Tongue (tissue), 3 donors: ENCODE measurements at places on chromosomes 2 and 18. TPM values are rescaled to one million over a fixed set of nuclear protein-coding genes. Genes with fewer than 3 reads are reported as not detected.
A peak's percentile ranks its signal among the peaks of the same experiment; 100 is the strongest.

Gene NR4A2
- total RNA-seq, result 4.3 TPM

Gene SP9
- total RNA-seq, result 1.4 TPM

Gene RNPEPL1
- 37.4 TPM for total RNA-seq

Gene CIDEA
- total RNA-seq, result not detected

Gene CXCR1
- total RNA-seq, result 0.31 TPM

Gene MCFD2
- 55.7 TPM for total RNA-seq

Gene POU3F3
- total RNA-seq, result not detected

Gene C2orf81
- total RNA-seq, result 1.0 TPM

GRCh38 chr2:196459539-196459938 is 180.0 kb upstream of the CCDC150 start:
- no peak for DNase-seq

GRCh38 chr2:238570391-238570790 is 143.7 kb downstream of the ASB1 start:
- no peak for DNase-seq

- DNase-seq, result no peak
These were observed 89.8 kb upstream of the MYCN start for GRCh38 chr2:15850534-15850933.

DNA sequence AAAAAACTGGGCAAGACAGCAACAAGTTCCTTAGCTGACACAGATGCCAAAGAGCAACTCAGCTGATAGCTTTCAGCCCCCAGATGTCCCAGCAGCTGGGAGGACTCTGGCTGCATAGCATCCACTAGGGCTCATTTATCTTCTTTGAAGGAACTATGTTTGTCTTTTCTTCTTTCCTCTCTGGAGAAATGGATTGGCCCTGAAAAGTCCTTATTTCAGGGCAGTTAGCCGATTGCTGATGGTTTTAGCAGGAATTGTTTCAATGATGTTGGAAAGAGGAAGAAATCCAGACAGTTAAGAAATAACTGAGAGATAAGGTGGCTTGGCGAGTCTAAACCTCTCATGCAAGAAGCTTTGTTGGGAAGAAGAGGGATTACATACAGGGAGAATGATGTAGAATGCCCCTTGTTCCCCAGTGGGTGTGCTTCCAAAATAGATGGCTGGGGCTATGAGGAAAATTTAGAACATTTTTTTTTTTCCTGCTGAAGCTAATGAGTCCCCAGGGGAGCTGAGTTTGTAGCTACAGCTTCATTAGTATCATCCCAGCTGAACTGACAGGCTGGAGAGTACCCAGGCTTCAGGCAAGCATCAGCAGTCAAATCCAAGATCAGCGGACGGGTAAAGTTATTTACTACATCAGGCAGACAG is 33.6 kb upstream of the SERPINE2 start:
- peak; percentile 20 for DNase-seq

- DNase-seq, result no peak
These were observed 25.9 kb downstream of the ITM2C start for GRCh38 chr2:230890646-230891045.

GRCh38 chr2:31302940-31303563 is 69.1 kb downstream of the EHD3 start:
- DNase-seq, result peak; percentile 29

DNA sequence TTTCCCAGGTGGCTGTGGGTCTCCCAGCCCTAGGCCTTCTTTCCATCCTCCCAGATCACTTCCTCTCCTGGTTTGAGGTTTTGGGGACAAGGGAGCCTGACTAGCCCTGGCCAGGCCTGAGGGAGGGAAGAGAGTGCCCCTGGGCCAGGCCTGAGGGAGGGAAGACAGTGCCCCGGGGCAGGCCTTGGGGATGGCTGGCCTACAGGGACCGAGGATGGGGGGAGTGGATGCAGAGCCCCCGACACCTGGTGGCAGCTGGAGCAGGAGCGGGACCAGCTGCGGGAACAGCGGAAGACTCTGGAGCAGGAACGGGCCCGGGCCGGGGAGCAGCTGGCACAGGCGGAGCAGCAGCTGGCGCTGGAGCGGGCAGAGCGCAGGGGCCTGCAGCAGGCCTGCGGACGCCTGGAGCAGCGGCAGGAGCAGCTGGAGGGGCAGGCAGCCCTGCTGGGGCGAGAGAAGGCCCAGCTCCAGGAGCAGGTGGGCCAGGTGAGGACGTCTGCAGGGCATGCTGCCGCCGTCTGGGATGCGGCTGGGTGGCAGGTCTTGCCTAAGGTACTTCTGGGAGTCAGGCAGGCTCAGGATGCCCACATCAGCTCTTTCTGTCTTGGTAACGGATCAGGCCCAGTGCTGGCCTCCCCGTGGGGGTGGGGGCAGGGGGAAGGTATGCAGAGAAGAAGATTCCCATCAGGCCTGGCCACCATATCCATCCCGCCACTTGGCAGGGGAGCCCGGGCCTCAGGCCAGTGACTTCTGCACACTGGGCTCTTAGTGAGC is 29.2 kb downstream of the CROCC2 start:
- peak; percentile 83 for DNase-seq

GRCh38 chr2:227759411-227760118 is 13.9 kb downstream of the SCYGR8 start:
- DNase-seq, result no peak

DNA sequence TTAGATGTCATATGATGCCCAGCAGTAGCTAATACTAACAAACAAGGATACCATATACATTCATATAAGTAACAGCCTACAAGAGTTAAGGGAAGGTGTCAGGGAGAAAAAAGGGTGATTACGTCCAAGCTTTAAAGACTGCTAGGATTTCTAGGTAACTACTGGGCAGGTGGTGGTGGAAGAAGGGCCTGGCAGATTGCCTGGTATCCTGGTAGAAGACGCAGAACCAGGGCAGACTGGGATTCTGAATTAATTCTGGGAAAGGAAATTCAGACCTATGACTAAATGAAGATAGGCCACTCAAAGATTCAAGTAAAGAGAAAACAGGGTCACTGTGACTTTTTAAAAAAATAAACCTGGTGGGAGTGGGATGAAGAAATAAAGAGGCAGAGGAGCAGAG is 31.9 kb downstream of the NDUFA10 start:
- DNase-seq, result no peak

GRCh38 chr18:43322132-43322531 is 44.8 kb upstream of the SYT4 start:
- DNase-seq, result no peak

DNA sequence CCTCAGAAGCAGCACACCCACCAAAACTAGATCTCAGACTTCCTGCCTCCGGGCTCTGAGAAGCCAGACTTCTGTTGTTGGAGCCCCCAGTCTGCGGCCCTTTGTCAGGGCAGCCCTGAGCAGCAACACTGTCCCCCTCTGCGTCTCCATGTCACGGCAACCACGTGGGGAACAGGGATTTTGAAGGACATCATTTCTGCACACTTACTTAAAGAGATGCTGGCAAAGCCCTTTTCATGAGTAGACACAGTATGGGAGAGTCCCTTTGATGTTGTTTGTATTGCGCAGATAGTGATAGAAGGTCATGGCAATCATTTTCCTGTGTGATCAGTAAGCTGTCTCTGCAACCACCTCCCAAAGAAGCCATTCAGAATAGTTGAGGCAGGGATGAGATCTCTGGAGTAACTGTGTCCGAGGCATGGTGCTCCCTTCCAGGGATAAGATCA is 69.1 kb upstream of the ID2 start:
- DNase-seq, result no peak

GRCh38 chr2:47043142-47043890 is 111.8 kb downstream of the STPG4 start:
- DNase-seq, result peak; percentile 83

DNA sequence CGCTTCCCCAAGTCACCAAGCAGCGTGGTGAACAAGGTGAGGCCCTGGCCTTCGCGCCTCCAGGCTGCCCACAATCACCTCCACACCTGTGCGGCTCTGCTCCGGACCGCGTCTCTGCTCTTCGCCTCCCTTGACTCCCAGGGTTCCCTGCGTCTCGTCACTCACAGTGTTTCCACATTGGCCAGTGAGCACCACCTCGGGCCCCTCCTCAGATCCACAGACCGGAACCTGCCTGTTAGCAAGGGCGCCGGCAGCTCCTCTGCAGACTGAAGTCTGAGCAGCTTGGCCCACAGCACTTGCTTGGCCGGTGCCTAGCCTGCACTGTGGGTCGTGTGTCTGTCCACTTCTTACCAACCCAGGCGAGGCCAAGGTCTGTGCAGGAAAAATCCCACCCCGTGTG is 155.3 kb upstream of the ALKAL2 start:
- DNase-seq, result no peak

DNA sequence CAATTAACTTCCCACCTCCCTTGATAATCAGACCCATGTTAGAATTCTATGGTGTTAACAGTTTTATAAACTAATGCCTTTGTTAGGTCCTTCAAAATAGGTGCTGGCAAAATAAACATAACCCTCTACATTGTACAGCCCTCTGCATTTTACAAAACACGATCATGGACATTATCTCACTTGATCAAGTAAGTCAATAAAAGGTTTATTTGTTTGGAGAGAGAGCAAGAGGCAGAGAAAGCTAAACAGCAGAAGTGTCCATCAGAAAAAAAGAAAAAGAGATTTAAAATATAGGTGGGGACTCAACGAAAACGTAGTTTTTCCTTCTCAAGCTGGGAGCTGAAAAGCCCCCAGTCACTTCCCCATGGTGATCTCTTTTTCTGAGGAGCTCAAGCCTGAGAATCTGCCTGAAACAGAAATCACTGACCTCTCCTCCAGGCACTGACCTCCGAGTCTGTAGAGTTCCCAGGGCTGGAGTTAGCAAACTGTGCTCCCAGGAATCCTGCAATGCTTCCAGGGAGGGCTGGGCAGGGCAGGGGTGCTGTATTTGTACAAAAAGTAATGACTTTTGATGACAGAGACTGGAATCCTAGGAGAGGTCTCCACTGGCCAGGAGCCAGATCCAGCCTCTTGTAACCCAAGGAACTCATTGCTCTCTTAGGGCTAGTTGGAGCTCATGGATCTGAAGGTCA is 137.8 kb upstream of the KLHL29 start:
- DNase-seq, result no peak

DNA sequence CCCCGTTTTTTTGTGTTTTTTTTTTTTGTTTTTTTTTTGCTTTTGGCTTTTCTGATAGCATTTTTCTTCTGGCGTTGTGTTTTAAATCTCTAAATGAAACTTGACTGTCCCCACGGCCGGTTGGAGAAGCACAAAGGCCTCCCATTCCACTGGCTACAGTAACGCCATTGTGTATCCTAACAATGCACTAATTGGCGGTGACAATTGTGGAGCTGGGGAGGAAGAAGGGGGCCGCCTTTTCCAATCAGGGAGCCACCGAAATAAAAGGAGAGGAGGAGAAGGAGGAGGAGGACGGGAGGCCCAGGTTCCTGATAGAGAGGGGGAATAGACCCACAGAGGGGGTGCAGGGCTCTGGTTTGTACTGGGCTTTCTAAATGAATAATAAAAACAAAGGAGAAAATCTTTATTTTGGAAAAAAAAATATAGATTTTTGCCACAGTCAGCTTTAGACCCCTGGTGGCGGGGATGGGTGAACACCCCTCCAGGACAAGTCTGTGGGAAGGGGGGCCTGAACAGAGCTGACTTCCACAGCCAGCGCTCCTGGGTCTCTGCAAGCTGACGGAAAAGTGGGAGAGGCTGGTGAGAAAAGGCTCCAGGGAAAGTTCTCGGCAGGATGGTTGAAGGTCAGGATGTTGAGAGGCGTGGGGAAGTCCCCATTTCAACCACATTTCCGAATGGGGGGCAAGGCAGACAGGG is 43.7 kb upstream of the FZD5 start:
- no peak for DNase-seq

GRCh38 chr2:66443979-66444861 is 9.3 kb downstream of the MEIS1 start:
- DNase-seq, result peak; percentile 43

- DNase-seq, result no peak
These were observed 167.4 kb upstream of the ETAA1 start for GRCh38 chr2:67229706-67230105.

DNA sequence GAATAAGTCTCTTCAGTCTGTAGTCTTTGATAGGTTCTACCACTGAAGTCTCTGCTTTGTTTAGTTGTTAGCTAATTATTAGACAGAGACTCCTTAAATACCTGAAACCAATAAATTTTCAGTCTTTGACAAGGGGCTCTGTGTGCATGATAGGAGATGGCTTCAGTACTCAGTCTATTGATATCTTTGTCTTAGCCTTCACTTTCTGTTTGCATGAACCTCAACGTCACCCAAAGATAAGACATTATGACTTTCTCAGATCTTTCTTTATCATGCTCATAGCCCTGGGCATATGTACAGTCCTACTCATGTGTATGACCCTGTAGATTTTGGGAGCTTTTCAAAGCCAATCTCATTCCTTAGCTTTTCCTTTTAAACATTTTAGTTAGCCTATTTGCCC is 183.5 kb upstream of the GCFC2 start:
- no peak for DNase-seq

- no peak for DNase-seq
These were observed 706.6 kb downstream of the CBLN2 start for GRCh38 chr18:71837547-71837946.

DNA sequence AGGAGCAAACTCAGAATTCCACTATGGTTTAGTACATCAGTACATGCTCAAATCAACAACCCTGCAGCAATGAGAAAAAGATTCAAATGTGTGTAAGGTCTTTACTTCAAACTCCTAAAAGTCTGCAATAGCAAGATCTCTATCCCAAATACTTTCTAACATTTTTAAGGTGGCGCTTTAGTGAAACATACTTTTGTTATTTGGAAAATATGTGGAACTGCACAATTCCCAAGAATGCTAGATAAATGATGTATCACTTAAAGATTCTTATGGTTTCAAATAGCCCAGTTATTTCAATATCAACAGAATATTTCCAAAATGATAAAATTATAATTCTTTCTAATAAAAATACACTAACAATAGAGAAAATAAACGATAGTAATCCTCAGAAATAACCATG is 227.6 kb upstream of the SMAD7 start:
- DNase-seq, result no peak
